ENCODE measurements at places on chromosomes 2 and 18.
A peak's percentile ranks its signal among the peaks of the same experiment; 100 is the strongest.

GRCh38 chr2:216533609-216534008 is 35.0 kb downstream of the RPL37A start:
- no peak for DNase-seq

DNA sequence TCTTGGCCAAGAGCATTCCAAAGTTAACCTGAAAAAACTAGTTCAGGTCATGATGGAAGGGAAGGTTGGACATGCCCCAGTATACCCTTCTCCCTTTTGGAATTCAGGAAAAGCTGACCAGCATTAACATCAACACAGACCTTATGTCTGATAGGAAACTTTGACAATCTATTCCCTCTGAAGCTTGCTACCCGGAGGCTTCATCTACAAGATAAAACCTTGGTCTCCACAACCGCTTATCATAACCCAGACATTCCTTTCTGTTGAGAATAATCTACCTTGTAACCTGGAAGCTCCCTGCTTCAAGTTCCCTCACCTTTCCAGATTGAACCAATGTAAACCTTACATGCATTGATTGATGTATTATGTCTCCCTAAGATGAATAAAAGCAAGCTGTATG is 24.7 kb upstream of the IL37 start:
- DNase-seq = no peak

GRCh38 chr2:232540441-232541041 is 1.0 kb downstream of the CHRNG start:
- DNase-seq = no peak

GRCh38 chr18:45197526-45197970 is 417.7 kb upstream of the SLC14A2 start:
- DNase-seq = no peak

- no peak for DNase-seq
These were observed 26.6 kb downstream of the PTPN4 start for GRCh38 chr2:119786295-119786694.

- DNase-seq = no peak
These were observed 49.1 kb downstream of the GTF3C3 start for GRCh38 chr2:196750291-196750923.

DNA sequence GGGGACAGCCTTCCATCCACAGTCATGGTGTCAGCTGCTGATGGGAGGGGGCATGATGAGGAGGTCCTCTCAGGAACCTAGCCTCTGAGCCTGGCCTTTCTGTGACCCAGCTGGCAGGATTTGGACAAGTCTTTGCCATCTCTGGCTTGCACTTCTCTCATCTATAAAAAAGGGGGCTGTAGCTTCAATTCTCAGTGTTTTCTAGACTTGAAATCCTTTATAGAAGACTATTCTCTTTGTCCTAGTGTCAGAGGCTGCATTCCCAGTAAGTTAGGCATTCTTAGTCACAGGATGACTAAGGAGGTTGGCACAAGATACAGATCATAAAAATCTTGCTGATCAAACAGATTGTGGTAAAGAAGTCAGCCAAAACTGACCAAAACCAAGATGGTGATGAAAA is 958.5 kb downstream of the CNTNAP5 start:
- DNase-seq = no peak

GRCh38 chr2:7987992-7988391 is 693.9 kb upstream of the ID2 start:
- DNase-seq = no peak

- DNase-seq = no peak
These were observed 44.5 kb downstream of the GREB1 start for GRCh38 chr2:11578081-11578948.

DNA sequence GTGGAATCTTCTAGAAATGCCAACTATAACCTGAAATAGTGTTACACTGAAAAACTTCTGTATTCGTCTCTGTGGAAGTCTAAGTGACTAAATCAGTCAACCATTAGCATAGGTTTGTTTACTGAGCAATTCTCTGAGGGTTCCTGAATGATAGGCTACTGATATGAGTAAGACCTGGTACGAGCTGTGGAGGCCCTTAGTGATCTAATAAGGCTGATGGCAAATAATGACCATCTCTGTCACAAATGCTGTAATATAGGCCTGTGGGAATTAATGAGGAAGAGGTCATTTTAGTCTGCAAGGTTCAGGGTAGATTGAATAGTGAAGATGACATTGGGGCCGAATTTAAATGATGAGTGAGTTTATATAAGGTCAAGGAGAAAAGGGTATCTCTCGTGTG is 82.5 kb downstream of the MGAT5 start:
- no peak for DNase-seq

- DNase-seq = peak; percentile 66
These were observed 11.6 kb downstream of the CFLAR start for GRCh38 chr2:201127570-201127969.

DNA sequence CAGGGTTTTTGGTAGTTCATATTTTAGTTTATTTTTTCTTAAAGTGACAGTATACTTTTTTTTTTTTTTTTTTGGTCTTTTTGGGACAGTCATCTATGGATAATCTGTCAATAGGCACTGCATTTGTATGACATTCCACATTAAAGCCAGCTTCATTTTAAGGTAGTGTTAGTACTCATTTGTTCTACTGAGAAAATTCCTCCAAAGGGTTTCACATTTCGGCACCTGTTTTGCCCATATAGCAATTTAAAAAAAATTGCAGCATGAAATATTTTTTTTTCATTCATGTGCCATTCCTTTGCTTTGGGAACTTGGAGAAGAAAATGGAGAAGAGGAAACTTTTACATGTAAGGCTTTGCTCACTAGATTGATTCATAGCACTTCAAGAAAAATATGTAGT is 276.3 kb upstream of the TCF4 start:
- no peak for DNase-seq

- DNase-seq = peak; percentile 51
These were observed 540.1 kb downstream of the NRXN1 start for GRCh38 chr2:50491541-50492476.

- DNase-seq = no peak
These were observed 73.6 kb downstream of the NPAS2 start for GRCh38 chr2:100893392-100894104.

DNA sequence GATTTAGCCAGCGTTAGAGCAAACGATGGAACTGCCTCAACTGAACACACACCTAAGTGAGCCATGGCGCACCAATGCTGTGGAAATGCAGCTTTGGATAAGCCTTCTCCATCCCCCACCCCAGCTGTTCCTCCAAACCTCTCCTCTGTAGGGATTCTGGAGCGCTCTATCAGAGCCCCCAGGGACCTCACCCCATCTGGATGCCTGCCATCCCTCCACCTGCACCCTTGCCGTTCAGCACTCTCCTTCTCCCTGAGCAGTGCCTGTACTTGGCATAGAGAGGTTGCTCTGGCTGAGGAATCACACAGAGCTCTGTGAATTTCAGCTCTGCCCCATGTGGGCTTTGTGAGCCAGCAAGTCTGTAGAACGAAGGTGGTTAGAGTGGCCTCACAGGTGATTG is 42.8 kb upstream of the INHBB start:
- DNase-seq = no peak

DNA sequence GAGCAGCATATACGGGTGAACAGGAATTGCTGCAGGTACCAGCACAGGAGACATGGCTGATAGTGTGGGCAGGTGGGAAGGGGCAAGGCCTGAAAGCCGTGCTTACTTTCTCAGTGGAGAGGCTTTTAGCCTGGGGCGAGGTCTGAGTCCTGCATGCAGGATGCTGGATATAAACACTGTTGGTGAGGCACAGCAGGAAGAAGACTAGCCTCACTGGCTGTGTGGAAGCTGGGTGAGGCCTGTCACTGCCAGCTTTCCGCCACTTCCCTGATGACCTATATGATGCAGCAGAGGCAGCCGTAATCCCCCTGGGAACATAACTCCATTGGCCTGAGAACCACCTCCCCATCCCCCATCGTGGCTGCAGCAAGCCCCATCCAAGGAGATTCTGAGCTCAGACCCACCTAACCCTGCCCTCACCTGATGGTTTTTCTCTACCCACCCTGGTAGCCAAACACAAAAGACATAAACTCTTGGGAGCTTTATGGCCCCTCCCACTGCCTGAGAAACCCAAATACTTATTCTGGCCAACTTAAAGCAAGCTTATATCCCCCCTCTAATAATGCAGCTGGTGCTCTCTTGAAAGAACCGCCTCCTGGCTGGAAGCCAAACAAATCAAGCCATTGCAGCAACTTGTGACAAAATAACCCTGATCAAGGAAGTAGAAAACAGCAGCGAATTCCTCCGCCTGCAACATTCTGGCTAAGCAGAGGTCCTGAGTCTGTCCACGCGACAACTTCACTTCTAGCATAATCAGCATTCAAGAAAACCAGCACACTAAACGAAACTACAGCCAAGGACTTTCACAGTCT is 54.6 kb upstream of the DSC1 start:
- DNase-seq = no peak

- no peak for DNase-seq
These were observed 357.6 kb upstream of the CWC22 start for GRCh38 chr2:180364719-180365118.

DNA sequence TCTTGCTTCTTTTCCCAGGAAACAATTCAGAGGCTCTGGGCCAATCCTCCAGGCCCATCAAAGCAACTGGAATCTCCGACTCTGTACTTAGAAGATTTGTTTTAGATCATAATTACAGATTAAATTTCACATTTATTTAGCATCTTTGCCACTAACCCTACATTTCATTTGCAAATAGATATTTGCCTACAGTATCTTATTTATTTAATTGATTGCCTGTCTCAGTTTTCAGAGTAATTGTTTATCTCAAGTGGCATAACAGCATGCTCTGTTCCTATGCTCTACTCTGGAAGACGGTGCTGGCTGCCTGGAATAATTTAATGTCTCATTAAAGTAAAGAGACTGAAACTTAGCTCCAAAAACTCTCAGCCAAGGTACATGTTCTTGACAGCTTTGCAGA is 213.4 kb downstream of the HNMT start:
- DNase-seq = no peak

GRCh38 chr2:69241093-69241492 is 145.9 kb downstream of the GFPT1 start:
- DNase-seq = no peak

DNA sequence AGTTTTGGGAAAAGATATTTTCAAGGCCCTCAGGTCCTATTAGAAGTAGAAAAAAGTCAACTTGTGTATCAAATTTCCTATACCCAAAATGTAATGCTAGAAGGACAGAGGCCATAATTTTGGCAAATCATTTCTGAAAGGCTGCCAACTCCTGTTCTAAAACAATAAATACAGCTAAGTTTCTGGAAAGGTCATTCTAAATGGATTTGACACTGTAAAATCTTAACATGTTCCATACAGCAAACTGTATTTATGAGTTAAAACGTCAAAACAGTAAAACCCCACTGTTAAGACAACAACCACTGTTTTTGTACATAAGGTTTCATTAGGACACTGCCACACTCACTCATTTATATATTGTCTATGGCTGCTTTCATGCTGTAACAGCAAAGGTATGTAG is 9.7 kb downstream of the FAM98A start:
- DNase-seq = no peak

DNA sequence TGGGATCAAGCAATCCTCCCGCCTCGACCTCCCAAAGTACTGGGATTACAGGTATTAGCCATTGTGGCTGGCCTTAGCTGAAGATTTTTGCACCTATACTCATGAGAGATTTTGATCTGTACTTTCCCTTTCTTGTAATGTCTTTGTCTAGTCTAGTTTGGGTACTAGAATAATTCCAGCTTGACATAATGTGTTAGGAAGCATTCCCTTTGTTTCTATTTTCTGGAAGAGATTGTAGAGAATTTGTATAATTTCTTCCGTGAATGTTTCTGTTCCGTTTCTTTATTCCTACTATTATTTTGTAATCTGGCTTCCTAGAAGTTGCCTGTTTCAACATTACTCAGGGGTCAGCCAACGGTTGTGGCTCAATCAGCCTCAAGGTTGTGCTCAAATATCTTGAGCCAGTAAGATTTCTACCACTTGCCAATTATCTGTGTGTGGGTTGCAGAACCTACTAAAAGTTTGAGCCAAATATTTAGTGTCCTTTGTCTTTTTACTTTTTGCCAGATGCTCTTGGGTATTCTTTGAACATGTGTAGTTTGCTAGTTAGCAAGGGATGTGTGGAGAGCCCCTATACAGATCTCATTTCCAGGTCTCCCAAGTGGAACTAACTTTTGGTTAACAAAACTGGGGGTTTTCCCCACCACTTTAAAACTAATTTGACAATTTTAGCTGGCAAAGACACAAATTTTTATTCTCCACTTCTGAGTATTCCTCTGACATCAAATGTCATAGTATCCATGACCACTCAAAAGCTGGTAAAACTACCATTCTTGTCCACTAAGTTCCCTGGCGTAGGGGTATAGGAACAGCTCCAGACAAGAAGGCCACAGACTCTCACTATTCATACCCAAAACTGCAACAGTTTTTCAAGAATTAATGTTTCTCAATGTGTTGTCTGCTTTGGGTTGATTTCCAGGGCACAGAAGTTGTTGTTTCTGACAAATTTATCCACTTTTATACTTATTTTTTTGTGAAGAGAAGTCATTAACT is 42.8 kb upstream of the BAZ2B start:
- DNase-seq = peak; percentile 48

- DNase-seq = no peak
These were observed 364.8 kb downstream of the SOCS6 start for GRCh38 chr18:70653671-70654070.

DNA sequence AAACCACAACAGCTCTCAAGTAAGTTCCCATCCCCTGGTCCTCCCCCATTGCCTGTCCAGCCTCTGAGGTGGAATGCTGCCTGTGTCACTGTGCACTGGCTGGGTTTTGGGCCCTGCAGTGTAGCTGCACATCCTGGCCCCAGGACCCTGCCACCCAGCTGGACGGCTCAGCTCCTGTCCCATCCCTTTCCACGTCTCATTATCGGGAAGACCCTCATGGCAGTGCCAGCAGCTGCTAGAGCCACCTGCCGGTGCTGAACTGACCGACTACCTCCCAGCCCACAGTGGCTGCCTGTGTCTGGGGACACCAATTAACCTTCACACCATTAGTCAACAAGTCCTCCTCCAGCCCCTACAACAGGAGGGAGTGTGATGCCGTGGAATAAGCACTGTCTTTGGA is 31.9 kb downstream of the ADCY3 start:
- peak; percentile 4 for DNase-seq

DNA sequence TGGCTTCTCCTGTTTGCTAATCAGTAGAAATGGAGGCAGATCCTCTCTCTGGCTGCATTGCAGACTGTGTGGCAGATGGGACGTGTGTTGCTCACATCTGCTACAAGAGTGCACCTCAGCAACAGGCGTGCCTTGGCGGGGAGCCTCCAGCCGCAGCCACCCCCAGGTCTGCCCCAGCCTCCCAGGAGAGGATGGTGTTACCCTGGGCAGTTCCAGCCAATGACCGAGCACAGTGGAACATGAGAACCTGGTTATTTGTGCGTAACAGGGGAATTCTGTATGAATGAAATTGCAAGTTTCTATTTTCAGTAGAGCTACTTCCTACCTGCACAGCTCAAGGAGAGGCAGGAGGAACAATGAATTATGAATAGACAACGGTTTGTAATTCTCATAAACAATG is 130.6 kb upstream of the CBLN2 start:
- DNase-seq = peak; percentile 8

GRCh38 chr2:13876491-13877037 is 756.0 kb upstream of the LRATD1 start:
- DNase-seq = no peak

DNA sequence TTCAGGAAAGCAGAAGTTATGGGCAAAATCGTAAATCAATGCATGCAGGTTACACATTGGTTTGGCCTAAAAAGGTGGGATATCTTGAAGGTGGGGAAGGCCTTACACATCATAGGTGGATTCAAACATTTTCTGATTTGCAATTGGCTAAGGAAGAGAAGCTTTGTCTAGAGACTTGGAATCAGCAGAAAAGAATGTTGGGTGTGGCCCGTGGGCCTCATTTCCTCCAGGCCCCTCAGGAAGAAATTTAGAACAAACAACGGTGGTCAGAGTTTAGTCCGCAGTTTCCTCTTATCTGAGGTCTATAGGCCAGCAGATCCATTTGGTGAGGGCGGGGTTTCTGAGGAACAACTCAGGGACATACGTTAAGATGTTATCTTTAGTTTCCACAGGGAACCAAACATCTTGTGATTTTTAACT is 50.9 kb upstream of the AFF3 start:
- DNase-seq = no peak
